ENCODE measurements at places on chromosomes 1 and 21.

DNA sequence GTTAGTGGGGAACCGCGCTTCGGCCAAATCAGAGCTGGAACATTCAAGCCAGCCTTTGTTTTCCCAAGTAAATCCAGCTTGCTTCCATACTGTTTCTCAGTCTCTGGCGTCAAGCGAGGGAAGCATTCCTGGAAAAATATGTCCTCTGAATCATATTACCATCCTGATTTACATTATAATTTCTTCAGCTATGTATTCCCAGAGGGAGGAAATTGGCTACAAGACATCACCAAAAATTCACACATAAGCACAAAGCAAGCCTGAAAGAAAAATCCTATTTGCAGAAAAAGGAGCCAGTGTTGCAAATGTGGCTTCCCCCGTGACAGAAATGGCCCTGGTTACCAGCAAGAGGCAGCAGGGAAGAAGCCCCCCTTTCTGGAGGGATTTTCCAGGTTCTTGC, 233.3 kb downstream of the KCNJ6 start:
- DNase-seq, result no peak

DNA sequence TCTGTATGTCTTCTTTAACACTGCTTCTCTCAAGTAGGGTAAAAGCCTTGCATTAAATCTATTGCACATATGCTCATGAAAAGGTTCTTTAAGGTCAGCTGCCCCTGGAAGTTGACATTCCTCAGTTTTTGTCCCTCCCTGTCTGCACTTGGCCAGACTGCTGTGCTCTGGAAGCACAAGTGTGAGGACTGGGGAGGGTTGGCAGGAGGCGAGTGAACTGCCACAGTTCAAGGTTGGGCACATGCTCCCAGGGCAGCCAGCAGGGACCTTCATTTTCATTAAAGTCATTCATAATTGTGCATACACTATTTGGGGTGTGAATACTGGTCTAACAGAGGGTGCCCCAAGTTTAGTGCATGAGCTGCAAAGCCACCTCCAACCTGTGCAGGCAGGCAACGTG, 10.9 kb upstream of the THEM5 start:
- no peak for DNase-seq

DNA sequence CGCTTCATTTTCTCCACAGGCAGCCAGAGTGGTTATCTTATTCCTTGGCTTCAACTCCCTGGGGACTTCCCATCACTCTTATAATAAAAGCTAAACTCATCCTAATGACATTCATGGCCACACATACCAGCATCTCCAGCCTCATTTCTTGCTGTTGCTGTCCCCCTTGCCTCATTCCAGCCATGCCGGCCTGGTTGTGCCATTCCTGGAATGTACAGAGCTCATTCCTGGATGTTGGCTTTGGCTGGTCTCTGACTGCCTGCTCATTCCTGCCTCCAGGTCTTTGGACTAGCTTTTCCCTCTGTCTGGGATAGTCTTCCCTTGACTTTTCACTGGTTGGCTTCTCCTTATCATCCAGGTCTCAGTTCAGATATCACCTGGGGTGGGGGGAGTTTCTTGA, 2.4 kb upstream of the PEF1 start:
- DNase-seq, result no peak

DNA sequence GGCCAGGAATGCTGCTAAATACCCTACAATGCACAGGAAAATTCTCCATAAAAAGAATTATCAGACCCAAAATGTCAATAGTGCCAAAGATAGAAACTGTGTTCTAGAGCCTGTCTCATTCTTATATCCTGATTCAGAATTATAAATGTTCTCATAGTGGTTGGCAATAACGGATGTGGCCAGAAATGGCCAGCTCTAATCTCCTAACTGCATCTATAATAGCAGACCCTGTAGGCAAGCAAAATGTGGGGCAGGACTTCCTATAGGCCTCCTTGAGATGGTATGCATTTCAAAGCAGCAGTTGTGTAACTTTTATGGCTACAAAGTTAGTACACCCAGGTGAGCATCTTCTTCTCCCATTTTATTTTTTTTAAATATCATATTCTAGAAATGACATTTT, 95.9 kb upstream of the SGIP1 start:
- DNase-seq, result no peak

GRCh38 chr1:184513421-184513820, 126.6 kb downstream of the C1orf21 start:
- no peak for DNase-seq

DNA sequence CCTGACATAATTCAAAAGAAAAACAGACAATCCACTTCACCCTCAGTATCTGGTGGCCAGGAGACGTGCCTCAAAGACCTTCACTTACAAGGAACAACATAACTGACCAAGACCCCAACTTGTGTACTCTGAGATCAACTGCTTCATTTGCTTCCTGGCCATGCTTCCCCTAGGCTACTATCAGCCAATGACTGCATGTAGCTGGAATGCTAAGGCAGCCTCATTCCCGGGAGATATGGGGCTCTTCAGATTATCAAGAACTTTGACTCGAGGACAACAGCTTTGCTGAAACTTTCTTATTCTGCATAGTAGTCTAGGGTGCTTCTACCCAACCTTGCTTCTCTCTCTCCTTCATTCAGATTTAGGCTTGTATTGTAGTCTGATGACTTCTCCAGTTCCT, 11.7 kb upstream of the UCK2 start:
- DNase-seq, result no peak

GRCh38 chr1:116762781-116763115, 8.5 kb downstream of the CD2 start:
- DNase-seq, result no peak

DNA sequence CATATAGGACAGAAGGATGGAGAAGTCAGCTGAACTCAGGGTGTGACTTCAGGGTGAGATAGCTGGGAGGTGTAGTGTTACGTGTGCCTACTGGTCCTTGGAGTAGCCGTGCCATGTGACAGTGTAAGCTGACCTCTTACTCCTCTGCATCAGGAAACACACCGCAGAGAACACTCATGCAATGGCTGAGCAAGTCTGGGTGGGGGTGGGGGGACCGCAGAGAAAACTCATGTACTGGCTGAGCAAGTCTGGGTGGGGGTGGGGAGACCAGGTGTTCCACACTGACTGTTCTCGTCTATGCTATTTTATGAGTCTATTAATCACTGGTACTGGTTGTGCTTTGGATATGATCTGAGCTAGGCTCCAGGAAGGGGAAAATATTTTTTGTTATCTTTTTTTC, 233.1 kb downstream of the PAPPA2 start:
- DNase-seq, result no peak

DNA sequence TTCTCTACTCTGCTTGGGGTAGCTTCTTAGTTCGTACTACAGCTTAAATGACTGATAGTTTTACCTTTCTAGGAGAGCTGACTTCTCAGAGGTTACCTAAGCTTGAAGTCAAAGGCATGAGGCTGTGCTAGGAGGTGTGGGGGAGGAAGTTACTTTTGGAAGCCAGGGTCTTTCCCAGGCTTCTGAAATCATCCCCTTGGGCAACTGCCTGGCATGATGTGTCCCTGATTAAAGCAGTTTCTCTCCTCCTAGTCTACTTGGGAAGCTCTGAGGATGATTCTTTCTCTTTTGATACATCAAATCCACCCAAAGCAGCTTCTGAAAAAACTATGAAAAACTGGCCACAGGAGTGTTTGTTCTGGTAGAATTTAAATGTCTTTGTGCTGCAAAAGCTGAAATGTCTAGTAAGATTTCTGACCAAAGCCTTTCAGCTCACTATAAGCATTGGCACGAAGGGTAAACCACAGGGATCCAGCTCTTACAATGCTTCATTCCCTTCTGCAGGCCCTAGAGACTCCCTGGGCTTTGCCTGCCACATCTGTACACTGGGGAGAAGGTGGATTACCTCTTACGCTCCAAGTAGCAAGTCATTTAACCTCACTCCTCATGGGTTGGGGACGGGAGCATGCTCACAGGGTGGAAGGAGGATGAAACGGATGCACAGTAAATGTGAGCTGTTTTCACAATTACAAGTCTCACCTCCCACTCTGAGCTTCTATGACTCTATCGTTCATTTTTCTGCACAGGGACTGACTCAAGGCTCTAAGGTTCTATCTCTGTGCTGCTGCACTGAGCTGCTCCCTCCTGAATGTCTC, 59.6 kb downstream of the RUNX1 start:
- no peak for DNase-seq

DNA sequence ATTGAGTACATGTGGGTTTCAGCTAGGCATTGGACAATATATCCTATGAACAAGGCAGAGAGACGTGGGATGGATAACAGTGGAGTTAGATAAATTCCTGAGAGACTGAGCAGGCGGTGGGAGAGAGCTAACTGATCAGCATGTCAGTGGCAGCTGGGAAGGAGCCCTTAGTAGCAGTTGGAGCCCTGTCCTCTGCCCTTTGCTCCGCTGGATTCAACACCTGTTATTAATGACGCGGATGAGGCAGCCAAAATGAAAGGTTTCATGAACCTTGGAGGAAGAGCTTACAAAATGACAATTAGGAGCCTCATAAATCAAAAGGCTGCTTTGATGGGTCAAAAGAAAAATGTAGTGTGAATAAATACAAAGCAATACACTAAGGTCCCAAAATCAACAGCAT, 16.1 kb downstream of the UBIAD1 start:
- no peak for DNase-seq

DNA sequence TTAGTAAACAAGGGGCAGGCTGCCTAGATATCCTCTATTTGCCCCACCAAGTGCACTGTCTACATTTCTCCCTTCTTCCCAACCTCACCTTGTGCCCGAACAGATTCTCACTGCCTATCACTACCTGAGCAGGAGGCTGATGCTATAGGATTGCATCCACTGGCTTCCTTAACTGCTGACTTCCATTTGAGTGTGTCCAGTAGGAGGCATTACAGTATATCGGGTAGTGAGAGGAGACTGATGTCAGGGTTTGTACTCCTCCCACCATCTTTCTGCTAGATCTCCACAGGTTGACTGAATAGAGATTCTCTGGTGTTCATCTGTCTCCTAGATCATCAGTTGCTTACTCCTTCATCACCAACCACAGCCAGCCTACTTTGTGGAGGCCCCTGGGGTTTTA, 796.3 kb downstream of the LRRIQ3 start:
- DNase-seq, result no peak

- DNase-seq, result no peak
Measured at GRCh38 chr21:41133874-41134522, 34.0 kb upstream of the BACE2 start.

GRCh38 chr1:173337126-173337525, 130.0 kb upstream of the TNFSF4 start:
- no peak for DNase-seq

GRCh38 chr1:184499616-184500015, 112.8 kb downstream of the C1orf21 start:
- no peak for DNase-seq

DNA sequence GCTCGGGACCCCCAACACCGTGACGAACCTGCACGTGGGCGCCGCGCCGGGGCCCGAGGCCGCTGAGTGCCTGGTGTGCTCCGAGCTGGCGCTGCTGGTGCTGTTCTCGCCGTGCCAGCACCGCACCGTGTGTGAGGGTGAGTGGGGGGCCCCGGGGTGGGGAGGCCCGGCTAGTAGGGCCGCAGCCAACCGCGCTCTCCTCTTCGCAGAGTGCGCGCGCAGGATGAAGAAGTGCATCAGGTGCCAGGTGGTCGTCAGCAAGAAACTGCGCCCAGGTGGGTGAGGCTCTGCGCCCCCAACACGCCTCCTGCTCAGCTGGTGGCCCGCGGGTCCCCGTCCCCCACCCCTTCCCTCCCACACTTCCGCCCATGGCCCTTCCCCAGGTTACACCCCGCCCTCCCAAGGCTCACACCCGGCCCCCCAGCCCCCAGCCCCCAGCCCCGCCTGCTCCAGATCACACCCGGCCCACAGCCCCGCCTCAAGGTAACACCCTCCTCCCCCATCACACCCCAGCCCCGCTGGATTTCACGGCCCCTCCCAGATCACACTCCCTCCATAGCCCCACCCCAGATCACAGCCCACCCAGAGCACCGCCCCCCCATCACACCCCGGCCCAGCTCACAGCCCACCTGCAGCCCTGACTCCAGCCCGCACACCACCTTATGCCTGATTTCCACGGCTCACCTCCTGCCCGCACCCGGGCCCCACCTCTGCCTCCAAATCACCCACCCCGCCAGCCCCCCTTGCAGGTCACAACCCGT, 2.4 kb upstream of the MMP23B start:
- no peak for DNase-seq

- no peak for DNase-seq
Measured at GRCh38 chr1:39116860-39117728, 87.4 kb upstream of the MACF1 start.

- peak; percentile 11 for DNase-seq
Measured at GRCh38 chr1:193183019-193183627, 3.3 kb downstream of the B3GALT2 start.

GRCh38 chr1:212077028-212077427, 41.5 kb downstream of the DTL start:
- DNase-seq, result no peak

DNA sequence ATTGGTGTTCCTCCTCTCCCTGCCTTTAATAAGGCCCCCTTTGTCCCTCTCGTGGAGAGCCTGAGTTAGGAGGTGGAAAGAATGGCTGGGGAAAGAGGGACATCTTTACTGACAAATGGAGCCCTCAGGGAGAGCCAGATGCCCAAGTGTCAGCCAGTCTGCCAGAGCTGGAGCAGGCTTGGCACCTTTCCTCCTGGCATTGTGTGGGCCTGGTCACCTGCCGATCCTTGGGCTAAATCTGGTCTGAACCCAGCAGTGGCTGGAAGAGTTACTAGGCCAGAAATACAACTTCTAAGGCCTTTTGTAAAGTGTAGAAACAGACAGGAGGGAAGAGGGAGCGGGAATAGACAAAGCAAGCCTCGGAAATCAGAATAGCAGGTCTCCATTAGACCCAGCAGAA, 24.9 kb downstream of the VANGL1 start:
- DNase-seq, result no peak

- no peak for DNase-seq
Measured at GRCh38 chr21:35249636-35250035, 200.5 kb upstream of the RUNX1 start.

DNA sequence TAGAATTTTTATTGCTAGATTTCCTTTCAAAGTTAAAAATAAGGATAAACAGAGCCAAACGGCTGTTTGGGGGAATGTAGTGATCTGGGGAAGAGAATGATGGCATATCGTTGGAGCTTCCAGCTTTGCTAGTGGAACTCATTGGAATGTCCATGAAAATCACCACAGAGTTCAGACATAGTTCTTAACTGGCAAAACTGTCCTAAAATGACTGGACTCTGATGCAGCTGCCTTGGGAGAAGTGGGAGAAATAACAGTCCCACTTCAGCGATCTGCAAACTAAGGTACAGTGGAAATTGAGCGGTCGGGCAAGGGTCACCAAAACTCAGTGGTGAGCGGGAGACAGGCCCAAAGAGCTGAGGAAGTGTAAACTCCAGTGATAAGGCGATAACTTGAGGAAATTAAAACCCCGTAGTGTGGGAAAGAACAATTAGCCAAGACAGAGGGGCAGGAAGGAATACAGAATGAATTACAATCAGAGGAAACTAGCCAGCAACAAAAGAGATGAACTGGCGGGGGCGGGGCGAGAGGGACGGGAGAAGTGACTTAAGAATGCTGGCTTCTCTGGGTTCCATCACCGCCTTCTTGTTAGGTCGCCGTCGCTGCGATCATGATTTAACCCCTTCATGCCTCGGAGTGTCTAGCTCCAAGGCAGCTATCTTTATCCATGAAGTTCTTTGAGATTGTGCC, 89.8 kb upstream of the ARHGAP29 start:
- DNase-seq, result no peak

All from NCI-H2171 (cell line).